Skeletal muscle tissue (tissue), 5 donors: ENCODE measurements at places on chromosomes 12 and 14. TPM values are rescaled to one million over a fixed set of nuclear protein-coding genes. Genes with fewer than 3 reads are reported as not detected.

RPS6KL1 gene
- total RNA-seq: 3.1 TPM

HOXC6 gene
- 2.6 TPM for total RNA-seq

ZBTB39 gene
- 5.7 TPM for total RNA-seq

BCL7A gene
- 9.4 TPM for total RNA-seq

SERPINA9 gene
- total RNA-seq: not detected

KRT77 gene
- total RNA-seq: not detected

RGS6 gene
- total RNA-seq: 5.2 TPM

SP7 gene
- total RNA-seq: not detected

ESR2 gene
- 1.0 TPM for total RNA-seq

WDHD1 gene
- total RNA-seq: 9.4 TPM

NIN gene
- 24.0 TPM for total RNA-seq

BHLHE41 gene
- total RNA-seq: 1.0 TPM

CFAP251 gene
- 2.6 TPM for total RNA-seq

HRK gene
- total RNA-seq: 0.52 TPM

CLEC9A gene
- not detected for total RNA-seq

KLRF1 gene
- total RNA-seq: not detected
